NCI-H1694 (cell line): ENCODE measurements at places on chromosomes 1 and 21.

DNA sequence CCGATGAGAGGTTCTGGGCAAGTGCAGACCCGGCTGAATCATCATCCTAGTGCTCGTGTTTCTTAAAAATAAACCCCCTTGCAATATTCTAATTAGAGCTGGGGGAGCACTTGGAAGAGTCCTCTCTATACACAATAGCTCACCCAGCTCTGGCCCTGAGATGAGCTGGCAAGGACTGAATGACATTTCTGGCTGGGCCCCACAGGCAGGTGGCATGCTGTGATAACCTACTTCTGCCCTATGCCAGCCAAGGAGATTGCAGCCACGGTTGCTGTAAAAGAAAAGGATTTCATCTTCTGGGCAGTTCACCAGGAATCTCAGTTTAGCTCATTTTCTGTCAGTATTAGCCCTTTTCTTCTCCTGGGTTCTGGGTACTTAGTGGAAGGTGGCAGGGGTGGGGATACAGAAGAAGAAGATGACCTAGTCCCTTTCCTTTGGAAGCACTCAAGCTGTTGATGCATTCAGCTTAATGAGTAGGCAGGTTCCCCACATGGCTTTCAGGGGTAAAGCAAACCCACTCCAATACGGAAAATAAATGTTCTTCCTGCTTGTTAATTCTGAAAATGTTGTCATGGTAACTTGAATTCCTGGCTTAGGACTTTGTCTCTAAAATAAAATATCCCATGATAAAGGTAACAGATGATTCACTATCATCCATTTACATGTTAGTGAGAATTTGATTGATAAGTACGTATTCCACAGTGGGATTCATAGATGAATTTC lies 32.2 kb downstream of the VASH2 start:
- no peak for DNase-seq

GRCh38 chr1:228837032-228837431 lies 101.8 kb downstream of the RHOU start:
- DNase-seq, result no peak

- no peak for DNase-seq
Measured at GRCh38 chr1:201904579-201904978, 15.9 kb downstream of the SHISA4 start.

DNA sequence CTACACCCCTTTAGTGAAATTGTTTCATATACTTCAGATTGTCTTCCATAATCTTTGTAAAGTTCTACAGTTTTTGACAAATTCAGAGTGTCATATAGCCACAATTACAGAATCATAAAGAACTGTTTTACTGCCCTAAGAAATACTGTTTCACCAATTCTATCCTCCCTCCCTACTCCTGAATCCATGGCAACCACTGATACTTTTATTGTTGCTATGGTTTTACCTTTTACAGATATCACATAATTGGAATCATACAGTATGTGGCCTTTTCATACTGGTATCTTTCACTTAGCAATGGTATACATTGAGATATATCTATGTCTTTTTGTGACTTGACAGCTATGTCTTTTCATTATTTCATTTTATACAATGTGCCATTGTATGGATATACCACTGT lies 34.1 kb downstream of the RC3H1 start:
- no peak for DNase-seq

GRCh38 chr1:233912909-233913308 lies 8.4 kb downstream of the SLC35F3 start:
- DNase-seq, result no peak

DNA sequence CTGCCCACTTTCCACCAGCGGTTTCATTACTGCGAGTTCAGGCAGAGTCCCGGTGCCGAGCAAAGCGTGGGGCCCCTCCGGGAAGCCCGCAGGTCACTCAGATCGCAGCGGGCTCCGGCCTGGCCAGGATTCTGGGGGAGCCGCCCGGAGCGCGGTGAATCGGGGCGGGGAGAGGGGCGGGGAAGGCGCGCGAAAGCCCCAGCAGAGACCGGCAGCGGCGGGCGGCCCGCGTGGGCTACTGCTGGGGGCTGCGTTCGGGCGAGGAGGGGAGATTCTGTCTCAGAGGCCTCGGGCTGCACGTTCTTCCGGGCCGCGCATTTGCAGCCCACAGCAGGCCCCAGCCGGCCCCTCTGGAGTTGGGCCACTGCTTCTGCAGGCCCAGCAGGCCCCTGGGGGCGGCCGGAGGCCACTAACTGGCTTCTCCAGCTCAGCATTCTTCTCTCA lies 64.7 kb downstream of the SCCPDH start:
- DNase-seq, result no peak

- no peak for DNase-seq
Measured at GRCh38 chr1:66464802-66465201, 69.2 kb upstream of the SGIP1 start.

- DNase-seq, result no peak
Measured at GRCh38 chr21:33300701-33301631, 23.8 kb upstream of the IFNAR1 start.

DNA sequence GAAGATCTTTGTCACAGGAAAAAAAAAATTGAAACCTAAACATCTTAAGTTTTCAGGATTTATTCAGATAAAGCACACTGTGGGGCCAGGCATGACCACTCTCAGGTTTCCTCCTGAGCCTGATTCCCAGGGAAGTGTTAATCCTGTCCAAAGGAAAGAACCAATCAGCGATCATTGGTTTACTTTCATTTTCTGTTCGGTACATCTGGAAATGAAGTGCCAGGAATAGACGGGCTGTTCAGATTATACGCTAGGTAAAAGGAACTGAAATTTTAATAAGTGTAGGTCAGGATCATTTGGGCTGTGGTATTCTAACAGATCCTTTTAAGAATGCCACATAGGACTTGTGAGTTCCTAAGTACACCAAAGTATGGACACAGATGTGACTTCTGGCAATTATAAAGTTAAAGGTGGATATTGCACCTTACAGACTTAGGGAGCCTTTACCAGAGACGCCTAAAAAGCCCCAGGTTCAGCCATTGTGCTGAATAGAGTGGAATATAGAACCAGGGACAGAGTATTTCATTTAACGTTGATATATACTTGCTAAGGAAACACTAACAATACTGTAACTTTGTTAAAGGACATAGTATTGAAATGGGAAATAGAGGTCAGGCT lies 9.3 kb upstream of the CACYBP start:
- DNase-seq, result no peak

GRCh38 chr1:153888533-153888932 lies 34.2 kb downstream of the GATAD2B start:
- DNase-seq, result no peak

- DNase-seq, result no peak
Measured at GRCh38 chr1:117231748-117232373, 21.1 kb upstream of the VTCN1 start.
